ENCODE measurements at places on chromosomes 5 and 9.

- no peak for DNase-seq
These were observed 50.2 kb upstream of the SLC30A5 start for GRCh38 chr5:69043655-69043996.

GRCh38 chr5:65478336-65478735, 3.4 kb downstream of the ADAMTS6 start:
- DNase-seq = no peak

GRCh38 chr5:35990520-35990919, 670 bp downstream of the UGT3A1 start:
- DNase-seq = no peak

GRCh38 chr9:131635285-131635684, 90.0 kb downstream of the PRRT1B start:
- peak; percentile 74 for DNase-seq

- no peak for DNase-seq
These were observed 57.0 kb upstream of the GRAMD2B start for GRCh38 chr5:126366199-126366560.

GRCh38 chr5:61246768-61247307, 84.6 kb upstream of the SMIM15 start:
- DNase-seq = no peak

GRCh38 chr5:140266471-140267200, 36.3 kb downstream of the PFDN1 start:
- DNase-seq = no peak

GRCh38 chr5:343461-344401, 22.2 kb downstream of the AHRR start:
- peak; percentile 32 for DNase-seq

GRCh38 chr9:116604251-116604650, 82.9 kb upstream of the TRIM32 start:
- DNase-seq = no peak

DNA sequence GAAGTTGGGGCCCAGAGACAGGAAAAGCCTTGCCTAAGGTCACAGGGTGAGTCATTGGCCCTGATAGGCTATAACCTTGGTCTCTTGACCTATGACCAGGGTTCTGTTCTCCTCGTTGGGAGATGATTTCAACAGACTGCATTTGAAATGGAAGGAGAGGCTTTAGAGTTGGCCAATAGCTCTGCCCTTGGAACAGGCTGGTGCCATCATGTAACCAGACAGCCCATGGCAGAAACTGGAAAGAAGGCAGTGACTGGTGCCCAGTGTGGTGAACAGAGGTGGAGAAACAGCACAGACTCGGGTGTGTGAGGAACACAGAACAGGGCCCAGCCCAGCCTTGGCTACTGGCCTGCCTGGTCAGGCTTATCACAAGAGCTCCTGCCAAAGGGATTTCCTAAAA, 109.8 kb upstream of the SLC25A48 start:
- DNase-seq = no peak

- no peak for DNase-seq
These were observed 473.5 kb downstream of the ACTL7B start for GRCh38 chr9:108382310-108382709.

- no peak for DNase-seq
These were observed 394.0 kb downstream of the DMRTA1 start for GRCh38 chr9:22840641-22841040.

GRCh38 chr9:112041199-112041535, 133.9 kb downstream of the SUSD1 start:
- no peak for DNase-seq
